Stimulated activated CD8-positive, alpha-beta memory T cell treated with anti-CD3 and anti-CD28 coated beads, Interleukin-7, amount 100 ng/mL, for 1 hour (primary cell): ENCODE measurements at places on chromosomes 1 and 21.
A peak's percentile ranks its signal among the peaks of the same experiment; 100 is the strongest.

DNA sequence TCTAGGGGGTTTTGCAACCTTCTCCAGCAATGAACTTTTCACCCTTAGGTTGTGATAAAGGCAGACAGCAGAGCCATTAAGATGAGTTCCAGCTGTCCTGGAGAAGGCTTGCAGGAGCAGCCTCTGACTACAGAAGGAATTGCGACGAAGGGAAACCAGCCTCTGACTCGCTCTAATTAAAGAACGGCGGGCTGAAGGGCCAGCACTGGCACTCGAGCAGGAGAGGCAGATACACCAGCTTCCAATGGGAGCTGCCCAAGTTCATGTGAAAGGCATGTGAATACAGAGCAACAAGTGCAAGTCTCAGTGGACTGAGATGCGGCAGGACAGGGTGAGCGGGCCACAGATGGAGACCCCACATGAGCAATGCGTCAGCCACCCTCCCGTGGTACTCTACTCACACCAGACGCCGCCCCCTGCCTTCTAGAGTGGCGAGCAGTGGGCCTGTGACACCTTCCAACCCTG, 15.7 kb downstream of the RCC2 start:
- DNase-seq, result no peak

- DNase-seq, result peak; percentile 43
Observed at GRCh38 chr1:44036409-44037139, 5.3 kb upstream of the SLC6A9 start.

- DNase-seq, result no peak
Observed at GRCh38 chr1:40823345-40823744, 38.8 kb downstream of the CITED4 start.

DNA sequence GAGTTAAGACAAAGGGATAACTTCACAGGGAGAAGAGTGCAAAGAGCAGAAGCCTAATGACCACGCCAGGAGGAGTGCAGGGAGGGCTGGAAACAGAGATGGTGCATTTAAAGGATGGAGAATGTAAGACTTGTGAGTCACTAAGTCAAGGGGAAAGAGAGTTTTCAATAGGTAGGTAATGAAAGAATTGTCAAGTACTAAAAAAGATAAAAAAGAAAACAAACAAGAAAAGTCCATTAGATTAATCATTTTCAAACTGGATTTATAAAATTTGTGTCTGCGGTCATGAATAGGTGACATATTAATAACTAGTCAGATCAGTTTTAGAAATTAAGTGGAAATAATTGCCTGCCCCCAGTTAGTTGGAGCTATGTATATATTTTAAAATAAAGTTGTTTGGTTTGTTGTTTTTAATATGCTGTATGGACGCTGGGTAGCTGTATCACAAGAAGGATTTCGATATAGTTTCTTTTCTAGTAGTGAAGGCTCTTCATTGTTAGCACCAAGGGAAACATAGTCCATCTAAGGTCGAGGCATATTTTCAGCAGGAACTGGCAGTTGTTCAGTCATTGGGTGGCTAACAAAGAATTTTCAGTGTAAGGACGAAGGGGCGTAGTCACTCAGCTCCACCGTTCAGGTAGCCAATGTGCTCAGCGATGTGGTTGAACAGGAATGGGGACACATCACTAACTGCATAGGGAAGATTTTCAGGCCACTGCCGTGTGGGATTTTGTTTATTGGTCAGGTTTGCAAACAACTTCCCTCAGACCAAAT, 203.0 kb downstream of the TGFB2 start:
- DNase-seq, result no peak

- no peak for DNase-seq
Observed at GRCh38 chr21:17388226-17388625, 124.6 kb upstream of the CXADR start.
